ENCODE measurements at places on chromosomes 6 and 20. TPM values are rescaled to one million over a fixed set of nuclear protein-coding genes. Genes with fewer than 3 reads are reported as not detected.

Gene TMEM239
- not detected for total RNA-seq

DNA sequence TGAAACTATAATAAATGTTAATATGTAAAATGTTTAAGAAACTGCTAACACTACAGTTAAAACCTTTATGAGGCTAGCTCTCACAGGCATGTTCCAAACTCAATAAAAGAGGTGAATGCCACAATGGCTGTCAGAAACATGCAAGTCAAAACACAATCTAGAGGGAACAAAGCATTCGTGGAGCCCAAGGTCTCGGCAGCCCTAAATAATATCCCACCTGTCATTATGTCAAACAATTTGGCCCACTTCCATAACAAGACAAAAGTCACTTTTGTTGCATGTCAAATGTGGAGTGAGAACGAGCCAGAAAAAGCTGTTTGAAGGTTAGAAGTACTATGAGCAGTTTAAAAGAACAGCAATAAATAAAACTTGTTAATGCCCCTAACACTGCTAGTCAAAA, 181.9 kb downstream of the GMDS start:
- no peaks in the 10 kb centered on the region for H3K36me3 ChIP-seq
- no peak overlapping the region for H3K4me3 ChIP-seq
- no peak for DNase-seq
- H3K27me3 ChIP-seq, result no peaks in the 10 kb centered on the region
- no peaks in the 10 kb centered on the region for H3K4me1 ChIP-seq

GRCh38 chr6:165096868-165097267, 212.5 kb downstream of the C6orf118 start:
- H3K4me1 ChIP-seq, result no peaks in the 10 kb centered on the region
- no peak for DNase-seq
- H3K27me3 ChIP-seq, result no peaks in the 10 kb centered on the region
- H3K36me3 ChIP-seq, result no peaks in the 10 kb centered on the region

GRCh38 chr6:87754828-87755227, 52.8 kb upstream of the AKIRIN2 start:
- H3K36me3 ChIP-seq, result no peaks in the 10 kb centered on the region
- DNase-seq, result no peak
- no peak overlapping the region for H3K4me3 ChIP-seq

Data from spleen (tissue), 13 donors.